ENCODE measurements at places on chromosomes 3 and 15. TPM values are rescaled to one million over a fixed set of nuclear protein-coding genes. Genes with fewer than 3 reads are reported as not detected.

TCF12 gene
- 361 TPM for total RNA-seq

SPTSSB gene
- 1.0 TPM for total RNA-seq

PROK2 gene
- not detected for total RNA-seq

DNA sequence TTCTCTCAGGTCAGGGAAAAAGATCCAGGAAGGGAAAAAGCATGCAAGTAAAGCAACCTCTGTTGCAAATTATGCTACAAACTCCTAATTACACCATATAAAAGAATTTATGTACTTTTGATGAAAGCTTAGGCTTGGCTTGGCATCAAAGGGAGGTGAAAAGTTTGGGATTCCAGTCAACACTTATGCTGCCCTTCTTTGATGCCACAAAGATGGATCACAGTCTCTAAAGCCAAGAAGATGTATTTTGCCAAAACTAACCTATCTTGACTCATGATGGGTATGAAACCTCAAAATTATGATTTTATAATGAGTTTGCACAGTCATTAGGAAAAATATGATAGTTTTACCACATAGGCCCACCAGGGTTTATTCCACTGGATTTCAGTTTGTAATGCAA, 101.0 kb upstream of the CCDC80 start:
- H3K27me3 ChIP-seq = no peaks in the 10 kb centered on the region
- H3K4me1 ChIP-seq = peaks cover 13% of the 10 kb centered on the region
- H3K4me3 ChIP-seq = no peak overlapping the region
- peak overlapping the region; percentile 60 for H3K27ac ChIP-seq
- no peaks in the 10 kb centered on the region for H3K36me3 ChIP-seq

DNA sequence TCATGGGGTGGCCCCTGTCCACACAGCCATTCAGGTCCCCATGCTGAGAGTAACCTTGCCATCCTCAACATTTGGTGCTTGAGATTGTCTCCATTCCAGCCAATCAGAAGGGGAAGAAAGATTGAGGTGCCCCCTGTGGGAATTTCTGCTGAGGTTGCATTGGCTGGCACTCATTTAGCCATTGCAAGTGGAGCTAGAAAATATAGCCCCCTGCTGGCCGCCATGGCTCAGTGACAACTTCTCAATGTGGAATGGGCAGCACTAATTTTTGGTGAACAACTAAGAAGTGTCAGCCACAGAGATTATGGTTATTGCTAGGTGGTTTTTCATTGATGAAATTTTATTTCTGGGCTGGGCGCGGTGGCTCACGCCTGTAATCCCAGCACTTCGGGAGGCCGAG, 22.0 kb downstream of the COL6A6 start:
- no peaks in the 10 kb centered on the region for H3K4me1 ChIP-seq
- no peak overlapping the region for H3K4me3 ChIP-seq
- DNase-seq = no peak
- no peaks in the 10 kb centered on the region for H3K36me3 ChIP-seq
- H3K27me3 ChIP-seq = no peaks in the 10 kb centered on the region

GOLGA6L4 gene
- 3.1 TPM for total RNA-seq

TASOR gene
- 59.2 TPM for total RNA-seq

Measured in uterus (tissue), 4 donors.